ENCODE measurements at places on chromosomes 1 and 21.
A peak's percentile ranks its signal among the peaks of the same experiment; 100 is the strongest.

- DNase-seq, result no peak
These were observed 5.8 kb downstream of the ITPKB start for GRCh38 chr1:226733304-226733703.

GRCh38 chr1:191255354-191256054 is 777.8 kb upstream of the BRINP3 start:
- no peak for DNase-seq

DNA sequence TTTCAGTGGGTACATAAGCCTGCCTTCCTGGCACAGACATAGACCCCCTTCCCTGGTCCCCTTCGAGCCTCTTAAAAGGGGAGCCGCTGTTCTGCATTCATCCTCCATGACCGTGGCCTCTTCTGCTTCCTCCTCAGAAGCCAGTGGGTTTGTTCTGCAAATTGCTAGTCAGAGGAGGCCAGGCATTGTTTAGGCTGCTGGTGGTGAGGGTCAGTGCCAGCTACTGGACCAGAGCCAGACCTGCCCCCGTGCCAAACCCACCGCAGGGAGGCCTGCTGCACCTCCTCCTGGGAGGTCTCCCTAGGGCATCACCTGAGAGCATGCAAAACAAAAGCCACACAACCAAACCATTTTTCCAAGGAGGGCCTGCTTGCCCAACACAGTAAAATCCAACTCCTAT is 178.4 kb downstream of the MIS18A start:
- no peak for DNase-seq

GRCh38 chr21:42117229-42117966 is 46.3 kb downstream of the UMODL1 start:
- DNase-seq, result peak; percentile 53

DNA sequence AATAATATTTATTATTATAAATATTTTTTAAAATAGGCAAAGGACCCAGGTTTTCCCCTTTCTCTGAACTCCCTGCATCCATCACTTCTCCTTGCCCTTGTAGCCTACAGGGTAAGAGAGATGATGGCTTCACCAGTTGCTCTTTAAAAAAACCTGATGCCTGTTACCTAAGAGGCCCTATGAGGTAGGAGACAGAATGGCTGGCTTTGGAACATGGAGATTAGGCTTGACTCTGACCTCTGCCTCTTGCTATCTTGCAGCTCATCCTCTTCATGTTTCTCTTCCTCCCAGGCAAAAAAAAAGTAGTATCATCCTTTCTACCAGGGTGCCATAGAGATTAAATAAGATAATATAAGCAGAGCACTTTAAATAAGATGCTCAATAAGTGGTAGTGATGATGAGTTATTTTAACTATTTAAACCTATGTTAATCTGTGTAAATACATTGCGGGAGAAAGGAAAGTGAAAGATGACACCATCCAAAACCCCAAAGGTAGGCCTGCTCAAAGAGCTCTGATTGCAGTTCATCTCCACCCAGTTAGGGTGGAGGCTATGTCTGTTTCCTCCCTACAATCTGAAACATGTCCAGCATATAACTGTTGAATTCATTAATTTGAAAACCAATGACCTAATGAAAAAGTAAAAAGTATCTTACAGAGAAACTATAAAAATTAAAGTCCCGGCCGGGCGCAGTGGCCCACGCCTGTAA is 51.8 kb downstream of the RGS2 start:
- no peak for DNase-seq

- DNase-seq, result no peak
These were observed 28.1 kb downstream of the KCNA10 start for GRCh38 chr1:110490791-110491451.

DNA sequence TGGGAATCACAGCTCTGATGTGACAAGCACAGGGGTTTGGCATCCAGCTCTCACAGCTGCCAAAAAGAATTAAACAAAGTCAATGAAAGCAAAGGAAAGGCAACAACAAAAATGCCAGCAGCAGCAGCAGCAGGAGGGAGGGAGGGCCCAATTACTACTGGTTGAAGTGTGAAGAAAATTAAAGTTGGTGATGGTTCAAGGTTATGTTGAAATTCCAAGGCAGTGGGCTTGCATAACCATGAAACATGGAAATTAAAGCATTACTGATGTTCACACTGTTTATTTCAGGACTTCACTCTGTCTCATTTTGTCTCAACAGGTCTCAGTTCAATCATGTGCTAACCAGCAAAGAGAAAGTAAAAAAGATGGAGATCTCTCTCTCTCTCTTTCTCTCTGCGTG is 220.3 kb upstream of the LYPLAL1 start:
- no peak for DNase-seq

Data from fibroblast of skin of left quadriceps (primary cell).